ENCODE measurements at places on chromosomes 13 and 19. TPM values are rescaled to one million over a fixed set of nuclear protein-coding genes. Genes with fewer than 3 reads are reported as not detected.

GRCh38 chr19:57583104-57583520 is 833 bp upstream of the ZIK1 start:
- no peak for DNase-seq

- no peak for DNase-seq
These were observed 33.6 kb downstream of the AKAP11 start for GRCh38 chr13:42305503-42305902.

DNA sequence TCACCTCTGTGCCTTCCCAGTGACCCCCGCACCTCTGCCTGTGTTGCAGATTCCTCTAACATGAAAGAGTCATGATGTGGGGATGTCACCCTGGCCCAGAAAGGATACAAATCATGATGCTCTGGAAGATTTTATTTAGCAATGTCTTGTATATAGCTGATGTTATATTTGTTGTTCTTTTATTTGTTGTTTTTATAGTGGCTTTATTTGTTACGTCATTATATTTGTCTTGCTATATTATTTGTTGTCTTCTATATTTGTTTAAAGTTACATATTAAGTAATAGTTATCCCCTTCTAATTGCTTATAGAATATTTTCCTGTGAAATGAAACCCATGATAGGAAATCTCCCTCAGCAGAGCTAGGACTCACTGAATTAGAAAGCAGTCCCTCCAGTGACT is 1149.2 kb downstream of the UQCRFS1 start:
- DNase-seq = no peak

- DNase-seq = no peak
These were observed 4.9 kb downstream of the UBL3 start for GRCh38 chr13:29845440-29846056.

DNA sequence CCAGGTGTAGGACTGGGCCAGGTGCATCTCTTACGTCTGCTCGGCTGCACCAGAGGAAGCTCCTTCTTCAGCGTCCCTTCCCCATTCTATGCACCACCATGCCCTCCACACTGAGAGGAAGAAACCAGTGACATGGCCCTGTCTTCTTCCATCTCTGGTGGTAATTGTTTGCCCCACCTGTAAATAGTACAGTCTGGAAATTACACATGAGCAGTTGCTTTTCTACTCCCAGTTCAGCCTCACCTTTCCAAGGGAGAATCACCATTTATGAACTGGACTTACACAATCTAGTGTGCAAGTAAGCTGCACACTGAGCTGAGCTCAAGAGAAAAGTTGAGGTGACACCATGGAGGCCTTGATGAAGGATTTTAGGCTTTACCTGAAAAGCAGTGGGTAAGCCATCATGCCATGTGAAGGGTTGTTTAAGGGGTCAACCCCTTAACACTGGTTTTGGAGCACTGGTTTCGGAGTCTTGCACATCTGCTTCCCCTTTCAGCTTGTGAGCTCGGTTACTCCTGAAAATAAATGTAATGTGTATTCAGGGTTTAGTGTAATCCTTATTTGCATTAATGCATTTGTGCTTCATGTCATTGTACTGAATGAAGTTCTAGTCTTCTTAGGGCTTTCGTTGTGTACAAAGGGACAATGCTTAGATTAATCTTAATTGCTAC is 22.4 kb downstream of the ZNF536 start:
- no peak for DNase-seq

Gene ICAM5
- polyA plus RNA-seq = 0.08 TPM

Gene CEACAM8
- polyA plus RNA-seq = 0.21 TPM

Gene LMTK3
- 2.1 TPM for polyA plus RNA-seq

Gene RPL28
- 731 TPM for polyA plus RNA-seq

Data from right renal cortex interstitium (tissue), 3 donors.